CD4-positive, alpha-beta T cell treated with Interleukin-1 beta for 1 hour (primary cell): ENCODE measurements at places on chromosomes 4 and X.
A peak's percentile ranks its signal among the peaks of the same experiment; 100 is the strongest.

DNA sequence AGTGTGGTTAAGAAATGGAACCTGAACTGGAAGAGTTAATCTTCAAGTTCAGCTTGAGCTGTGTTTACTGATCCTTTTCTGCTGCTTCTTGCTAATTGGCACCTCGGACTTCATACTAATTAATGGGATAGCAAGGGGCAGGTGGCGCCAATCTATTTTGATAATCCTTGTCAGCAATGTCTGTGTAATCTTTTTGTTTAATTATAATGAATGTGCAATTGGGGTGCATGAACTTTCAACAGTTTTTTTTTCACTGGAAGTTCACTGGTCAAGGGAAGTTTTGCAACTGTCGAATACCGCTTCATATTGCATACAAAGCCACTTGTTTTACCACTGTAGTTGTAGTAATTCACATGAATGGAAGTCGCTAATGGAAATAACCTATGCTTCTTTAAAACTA is 261.0 kb downstream of the BMPR1B start:
- DNase-seq, result no peak

DNA sequence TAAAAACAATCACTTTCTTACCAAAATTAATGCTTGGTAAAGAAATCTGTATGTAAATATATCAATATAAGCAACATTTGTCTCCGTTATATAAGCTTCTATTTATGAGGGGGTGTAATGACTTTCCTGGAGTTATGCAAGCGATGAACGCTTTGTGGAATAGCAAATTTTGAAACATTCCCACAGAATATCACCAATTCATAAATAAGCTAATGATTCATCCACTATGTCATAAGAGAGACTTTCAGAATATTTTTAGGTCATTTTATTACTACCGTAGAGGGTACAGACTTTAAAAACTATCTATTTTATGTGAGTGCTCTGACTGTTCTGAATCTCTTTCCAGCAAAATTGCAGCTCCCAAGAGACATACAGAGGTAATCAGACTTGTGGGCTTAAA is 179.5 kb upstream of the FTHL17 start:
- DNase-seq, result no peak

- no peak for DNase-seq
Measured at GRCh38 chr4:174592256-174592984, 70.1 kb upstream of the HPGD start.

DNA sequence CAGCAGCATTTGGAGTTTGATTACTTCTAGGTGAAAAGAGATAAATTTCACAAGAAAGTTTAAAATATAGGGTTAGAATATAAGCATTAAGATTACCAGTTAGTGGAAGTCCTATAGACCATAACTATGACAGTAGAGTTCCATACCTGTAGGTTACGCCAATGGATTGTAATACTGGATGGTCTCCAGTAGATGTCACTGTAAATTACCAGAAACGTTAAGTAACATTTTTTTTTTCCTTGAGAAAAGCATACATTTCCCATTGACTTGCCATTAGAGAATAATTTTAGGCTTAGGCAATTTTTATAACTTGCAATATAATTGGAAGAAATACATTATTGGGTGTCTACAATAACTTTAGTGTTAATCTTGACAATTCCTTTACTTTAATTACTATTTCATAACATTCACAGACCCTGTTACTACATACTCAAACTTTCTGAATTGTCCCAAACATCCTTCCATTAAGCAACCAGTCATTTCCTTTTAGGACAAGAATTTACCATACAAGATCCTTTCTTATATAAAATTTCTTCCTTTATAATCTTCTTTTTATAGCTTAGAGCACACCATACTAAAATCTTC is 304.1 kb upstream of the TECRL start:
- DNase-seq, result no peak

DNA sequence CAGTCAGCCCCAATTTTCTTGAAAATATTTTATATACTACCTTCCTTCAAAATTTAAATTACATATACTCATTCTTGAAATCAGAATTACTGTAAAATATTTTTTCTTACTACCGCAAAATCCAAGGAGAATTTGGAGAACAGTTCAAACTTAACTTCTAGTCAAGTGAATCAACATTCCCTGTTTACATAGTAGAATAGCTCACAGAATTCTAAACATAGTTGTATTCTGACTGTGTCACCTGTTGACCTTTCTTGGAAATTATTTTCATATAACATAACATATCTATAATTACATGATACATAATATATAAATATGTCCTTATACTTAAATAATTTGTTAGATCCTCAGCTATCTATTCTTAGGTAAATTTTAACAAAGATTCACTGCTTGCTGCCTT is 31.0 kb upstream of the FGF5 start:
- no peak for DNase-seq

- no peak for DNase-seq
Measured at GRCh38 chr4:102402223-102402622, 56.9 kb upstream of the SLC39A8 start.

- no peak for DNase-seq
Measured at GRCh38 chr4:61716426-61716825, 516.3 kb downstream of the ADGRL3 start.

DNA sequence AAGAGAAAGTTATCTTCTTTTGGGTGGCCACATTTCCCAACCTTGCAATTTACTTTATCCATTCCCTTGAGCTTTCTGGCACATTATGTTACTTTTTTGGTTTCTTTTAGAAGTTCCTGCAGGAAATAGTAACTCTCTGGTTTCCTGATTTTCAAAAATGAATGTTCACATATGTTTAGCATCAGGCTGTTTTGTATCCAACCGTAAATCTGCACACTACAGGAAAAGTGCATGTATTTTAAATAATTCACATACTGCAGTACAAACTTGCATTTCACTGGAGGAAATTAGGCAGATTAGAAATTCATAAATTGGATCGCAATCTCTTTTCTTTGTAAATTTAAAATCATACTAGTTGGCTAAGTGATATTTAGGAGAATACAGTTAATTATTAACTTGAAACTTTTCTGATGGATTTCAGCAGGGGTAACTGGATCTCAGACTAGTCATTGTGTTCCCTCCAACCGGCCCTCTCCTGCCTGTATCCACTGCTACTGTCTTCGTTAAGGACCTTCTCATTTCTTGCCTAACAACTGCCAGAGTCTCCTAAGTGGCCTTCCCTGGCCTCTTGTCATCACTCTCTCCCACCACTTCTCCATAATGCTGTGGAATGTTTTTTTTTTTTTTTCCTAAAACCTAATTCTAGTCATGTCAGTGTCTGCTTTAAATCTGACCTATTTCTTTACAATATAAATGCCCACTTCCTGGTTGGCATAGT is 137.2 kb downstream of the UNC5C start:
- no peak for DNase-seq

GRCh38 chr4:98285676-98286075 is 24.5 kb downstream of the RAP1GDS1 start:
- DNase-seq, result no peak

- DNase-seq, result no peak
Measured at GRCh38 chrX:39654183-39654925, 443.4 kb downstream of the BCOR start.

- DNase-seq, result no peak
Measured at GRCh38 chrX:15881381-15881897, 26.8 kb upstream of the AP1S2 start.

DNA sequence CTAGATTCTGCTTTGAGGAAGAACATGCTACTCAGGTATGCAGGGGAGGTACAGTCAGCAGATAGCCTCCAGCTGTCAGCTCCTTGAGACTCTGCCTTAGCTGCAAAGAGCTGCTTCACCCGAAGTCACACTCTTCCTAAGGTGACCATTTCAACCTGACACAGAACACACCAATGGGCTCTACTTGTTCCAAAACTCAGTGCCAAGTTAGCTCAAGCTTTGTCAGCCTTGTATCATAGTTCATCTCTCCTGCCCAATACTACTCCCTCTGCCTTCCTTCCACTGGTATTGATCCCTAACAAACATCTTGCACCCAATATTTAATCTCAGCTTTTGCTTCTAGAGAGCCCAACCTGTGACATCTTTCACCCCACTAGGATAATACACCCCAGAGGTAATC is 7.8 kb upstream of the SMARCA1 start:
- no peak for DNase-seq

- peak; percentile 13 for DNase-seq
Measured at GRCh38 chrX:150696331-150696730, 3.1 kb downstream of the MTMR1 start.

DNA sequence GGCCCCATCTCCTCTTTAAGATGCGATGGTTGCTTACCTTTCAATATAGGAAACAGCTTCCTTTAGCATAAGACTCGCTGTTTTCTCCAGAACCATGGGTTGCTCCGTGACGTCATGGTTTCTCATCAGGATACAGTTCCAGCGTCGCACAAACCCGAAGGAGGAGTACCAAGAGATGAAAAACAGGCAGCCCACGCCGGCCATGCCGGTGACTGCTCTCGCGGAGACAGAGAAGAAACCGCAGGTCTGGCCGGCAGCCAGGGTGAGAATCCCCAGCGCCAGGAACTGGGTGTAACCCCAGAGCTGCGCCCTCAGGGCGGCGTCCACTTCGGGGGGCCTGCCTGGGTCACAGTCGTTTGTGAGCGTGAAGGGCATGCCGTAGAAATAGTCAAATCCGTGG is 11.4 kb downstream of the ARSD start:
- no peak for DNase-seq

GRCh38 chr4:152368001-152368400 is 167.9 kb downstream of the FBXW7 start:
- DNase-seq, result no peak

- no peak for DNase-seq
Measured at GRCh38 chr4:140185412-140186081, 31.6 kb upstream of the MAML3 start.

GRCh38 chr4:54541426-54542118 is 116.2 kb upstream of the KIT start:
- no peak for DNase-seq

DNA sequence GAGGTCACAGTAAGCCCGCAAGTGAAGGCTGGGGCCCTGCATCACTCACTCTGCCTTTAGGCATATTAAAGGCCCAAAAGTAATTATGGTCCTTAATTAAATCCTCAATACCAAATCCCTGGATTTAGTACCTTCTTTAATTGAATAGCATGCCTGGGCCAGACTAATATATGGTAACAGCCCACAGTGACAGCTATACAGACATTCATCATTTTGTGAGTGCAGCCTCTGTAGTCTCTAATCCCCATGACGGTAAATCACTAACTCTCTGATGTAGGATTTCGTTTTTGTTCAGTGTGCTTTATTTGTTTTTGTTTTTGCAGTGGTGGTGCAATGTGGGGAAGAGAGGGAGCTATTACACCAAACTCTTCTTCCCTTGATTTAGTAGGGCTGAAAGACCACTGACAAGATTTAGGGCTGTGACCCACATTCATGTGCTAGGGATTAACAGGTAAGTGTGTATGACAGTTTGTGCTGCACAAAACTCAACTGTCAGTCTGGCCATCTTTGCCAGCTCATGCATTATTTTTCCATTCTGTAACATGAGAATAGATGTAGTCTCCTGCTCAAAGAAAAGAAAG is 60.6 kb upstream of the SLC39A8 start:
- DNase-seq, result no peak

GRCh38 chrX:83916525-83916924 is 55.6 kb downstream of the CYLC1 start:
- DNase-seq, result no peak

- no peak for DNase-seq
Measured at GRCh38 chrX:44775726-44776125, 68.1 kb upstream of the DUSP21 start.

- no peak for DNase-seq
Measured at GRCh38 chr4:39484582-39485272, 25.9 kb downstream of the LIAS start.

- no peak for DNase-seq
Measured at GRCh38 chrX:12378706-12379105, 240.4 kb downstream of the FRMPD4 start.

DNA sequence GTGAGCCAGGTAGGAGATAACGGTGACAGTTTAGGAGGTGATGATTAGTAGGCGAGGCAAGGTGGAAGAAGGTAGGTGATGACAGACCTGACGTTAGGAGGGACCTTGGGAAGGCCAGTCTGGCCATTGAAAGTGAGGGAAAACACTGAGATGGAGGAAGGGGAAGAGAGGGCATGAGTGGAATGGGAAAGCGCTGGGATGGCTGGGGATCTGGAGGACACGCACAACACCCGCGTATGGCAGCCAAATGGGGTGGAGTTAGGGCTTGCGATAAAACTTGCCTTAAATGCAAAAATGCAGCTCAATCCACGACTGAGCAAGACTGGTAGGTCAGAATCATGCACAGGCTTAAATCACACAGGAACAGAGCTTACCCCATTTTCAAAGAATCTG is 605 bp upstream of the CDKL2 start:
- DNase-seq, result no peak

GRCh38 chr4:158519226-158519625 is 2.5 kb upstream of the RXFP1 start:
- DNase-seq, result no peak

DNA sequence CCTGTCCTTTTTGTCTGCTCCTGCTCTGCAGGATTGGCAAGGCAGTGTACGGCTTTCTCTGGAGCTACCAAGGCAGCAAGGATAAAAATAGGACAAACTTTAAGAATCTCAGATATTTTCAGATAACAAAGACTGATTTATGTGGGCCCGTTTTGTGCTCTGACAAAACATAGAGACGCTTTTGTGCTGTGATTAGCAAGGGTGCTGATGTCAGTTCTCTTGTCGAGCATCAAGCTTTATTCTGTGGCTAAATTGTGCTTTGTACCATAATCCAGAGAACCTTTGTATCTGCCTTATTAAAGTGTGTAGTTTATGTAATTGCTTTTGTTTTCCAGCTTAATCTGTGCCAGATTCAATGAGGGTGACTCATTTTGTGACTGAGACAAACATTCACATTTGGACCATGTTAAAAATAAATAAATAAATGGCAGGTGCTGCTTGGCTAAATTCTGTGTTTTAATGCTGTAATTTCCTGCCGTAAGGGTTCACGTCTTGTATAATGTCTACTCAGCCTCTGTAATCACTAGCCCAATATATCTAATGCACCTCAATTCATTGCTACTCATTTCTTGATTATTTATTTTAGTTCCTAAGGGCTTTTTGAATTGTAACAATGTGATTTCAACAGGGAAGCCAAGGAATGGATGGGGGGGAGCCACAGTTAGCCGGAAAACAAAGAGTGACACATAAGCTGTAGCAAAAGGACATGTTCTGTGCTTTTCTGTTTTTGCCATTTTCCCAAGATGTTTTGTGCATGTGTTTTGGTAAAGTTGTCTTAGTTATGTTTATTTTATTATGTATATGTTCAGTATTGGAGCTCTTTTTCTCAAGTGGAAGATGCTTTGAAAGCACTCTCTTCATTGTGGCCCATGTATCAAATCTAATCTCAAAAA is 75.1 kb downstream of the GAB1 start:
- DNase-seq, result no peak

DNA sequence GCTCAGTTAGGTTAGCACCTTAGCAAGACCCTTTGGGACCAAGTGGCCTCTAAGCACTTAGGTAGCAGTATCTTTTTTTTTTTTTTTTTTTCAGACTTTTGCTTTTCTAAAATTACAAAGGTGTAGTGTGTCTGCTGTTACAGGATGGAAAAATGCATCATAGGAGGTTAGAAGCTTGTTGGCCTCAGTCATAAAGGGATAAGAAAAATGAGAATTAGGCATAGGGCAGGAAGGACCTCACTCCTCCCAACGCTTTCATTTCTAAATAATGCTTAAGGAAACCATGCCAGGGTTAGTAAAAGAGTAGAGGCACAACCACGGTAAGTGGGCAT is 148.4 kb upstream of the PLAC1 start:
- DNase-seq, result no peak
